ENCODE measurements at places on chromosomes 5 and 9.

DNA sequence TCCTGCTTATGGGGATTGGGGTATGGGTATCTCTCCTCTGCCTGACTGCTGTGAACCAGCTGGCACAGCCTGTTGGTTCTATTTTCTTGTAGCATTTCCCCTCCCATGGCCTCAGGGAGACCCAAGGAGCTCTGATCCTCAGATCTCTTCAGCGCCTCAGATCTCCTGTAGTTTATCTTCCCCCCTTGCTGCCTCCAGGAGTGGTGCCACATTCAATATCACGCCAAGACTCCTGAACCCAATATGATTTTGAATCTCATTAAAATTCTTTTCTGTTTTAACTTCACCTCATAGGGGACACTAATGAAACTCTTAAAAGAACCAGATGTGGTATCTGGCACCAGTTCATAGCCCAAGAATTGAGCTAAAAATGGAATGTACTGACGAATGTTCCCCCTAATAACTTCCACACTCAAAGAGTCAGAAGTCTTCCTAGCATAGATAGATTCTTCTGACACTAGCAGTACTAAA lies 59.6 kb upstream of the LIFR start:
- DNase-seq, result no peak

- DNase-seq, result no peak
These were observed 33.5 kb upstream of the UBAC1 start for GRCh38 chr9:135994501-135995192.

GRCh38 chr5:137344723-137345322 lies 154.3 kb downstream of the SPOCK1 start:
- peak; percentile 28 for DNase-seq

DNA sequence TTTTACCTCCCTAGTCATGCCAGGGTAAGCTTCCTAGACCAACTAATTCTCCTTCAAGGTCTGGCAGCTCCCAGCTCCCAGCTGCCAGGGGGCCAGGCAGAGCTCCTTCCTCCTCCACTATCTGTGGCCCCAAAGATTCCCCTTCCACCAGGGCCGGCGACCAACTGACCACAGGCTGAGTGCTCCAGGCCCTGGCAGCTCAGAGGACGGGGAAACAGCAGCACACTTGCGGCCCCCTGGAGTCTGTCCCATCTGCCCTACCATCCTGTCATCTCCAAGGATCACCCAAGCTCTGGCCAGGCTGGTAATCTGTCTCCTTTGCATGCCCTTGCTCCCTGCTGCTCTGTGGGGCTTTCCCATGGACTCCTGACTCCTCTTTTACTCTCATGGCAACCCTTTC lies 31.2 kb upstream of the BASP1 start:
- DNase-seq, result no peak

- no peak for DNase-seq
These were observed 204.8 kb downstream of the TLE4 start for GRCh38 chr9:79776581-79776980.

DNA sequence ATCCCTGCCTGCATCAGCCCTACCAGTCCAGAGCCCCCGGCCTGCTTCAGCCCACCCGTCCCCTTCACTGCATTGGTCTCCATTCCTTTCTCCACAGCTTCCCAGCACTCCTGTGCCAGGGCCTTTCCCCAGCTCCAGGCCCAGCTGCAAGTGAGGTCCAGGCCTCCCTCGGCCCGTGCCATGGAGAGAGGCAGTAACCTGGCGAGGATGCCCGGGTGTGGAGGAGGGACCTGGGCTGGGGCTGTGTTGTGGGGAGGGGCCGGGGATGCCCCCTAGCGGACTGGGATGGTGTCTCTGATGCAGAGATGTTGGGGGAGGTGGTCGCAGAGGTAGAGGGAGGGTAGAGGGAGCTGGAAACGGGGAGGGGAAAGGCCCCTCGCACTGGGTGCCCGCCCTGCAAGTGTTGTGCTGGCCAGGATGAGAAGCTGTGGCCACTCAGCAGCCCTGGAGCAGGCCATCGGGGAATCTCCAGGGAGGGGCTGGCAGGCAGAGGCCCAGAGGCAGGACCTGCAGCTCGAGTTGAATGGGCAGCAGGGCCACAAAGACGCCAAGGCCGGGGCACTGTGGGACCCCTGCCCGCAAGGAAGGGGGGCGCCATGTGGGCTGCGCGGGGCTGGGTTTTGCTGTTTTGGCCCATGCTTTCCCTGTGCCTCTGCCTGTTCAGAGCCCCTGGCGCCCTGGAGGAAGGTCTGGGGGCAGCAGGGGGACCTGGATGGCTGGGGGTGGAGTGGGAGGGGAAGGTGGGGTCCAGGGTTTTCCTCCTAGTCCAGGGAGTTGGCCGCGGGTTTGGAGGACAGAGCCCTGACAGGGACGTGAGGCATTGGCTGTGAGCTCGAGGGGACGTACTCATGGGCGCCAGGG lies 26.0 kb upstream of the NKD2 start:
- DNase-seq, result peak; percentile 52

Data from K562 (cell line).